ENCODE measurements at places on chromosomes 2 and 18.
A peak's percentile ranks its signal among the peaks of the same experiment; 100 is the strongest.

DNA sequence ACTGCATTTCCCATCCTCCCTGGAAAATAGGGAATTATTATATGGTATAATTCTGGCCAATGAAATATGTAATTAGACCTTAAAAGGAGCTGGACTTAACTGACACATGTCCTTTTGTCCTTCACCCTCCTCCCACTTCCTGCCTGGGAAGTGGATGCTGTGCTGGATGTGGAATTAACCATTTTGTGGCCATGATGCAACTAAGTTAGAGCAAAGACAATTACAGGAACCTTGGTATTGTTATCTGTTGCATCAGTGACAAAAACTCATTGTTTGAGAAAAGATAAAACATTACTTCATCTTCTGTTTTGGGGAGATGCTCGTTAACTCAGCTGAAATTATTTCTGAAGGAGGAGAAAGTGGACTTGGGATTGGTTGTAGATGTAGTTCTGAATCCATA, 227.7 kb upstream of the BOD1L2 start:
- DNase-seq: no peak

DNA sequence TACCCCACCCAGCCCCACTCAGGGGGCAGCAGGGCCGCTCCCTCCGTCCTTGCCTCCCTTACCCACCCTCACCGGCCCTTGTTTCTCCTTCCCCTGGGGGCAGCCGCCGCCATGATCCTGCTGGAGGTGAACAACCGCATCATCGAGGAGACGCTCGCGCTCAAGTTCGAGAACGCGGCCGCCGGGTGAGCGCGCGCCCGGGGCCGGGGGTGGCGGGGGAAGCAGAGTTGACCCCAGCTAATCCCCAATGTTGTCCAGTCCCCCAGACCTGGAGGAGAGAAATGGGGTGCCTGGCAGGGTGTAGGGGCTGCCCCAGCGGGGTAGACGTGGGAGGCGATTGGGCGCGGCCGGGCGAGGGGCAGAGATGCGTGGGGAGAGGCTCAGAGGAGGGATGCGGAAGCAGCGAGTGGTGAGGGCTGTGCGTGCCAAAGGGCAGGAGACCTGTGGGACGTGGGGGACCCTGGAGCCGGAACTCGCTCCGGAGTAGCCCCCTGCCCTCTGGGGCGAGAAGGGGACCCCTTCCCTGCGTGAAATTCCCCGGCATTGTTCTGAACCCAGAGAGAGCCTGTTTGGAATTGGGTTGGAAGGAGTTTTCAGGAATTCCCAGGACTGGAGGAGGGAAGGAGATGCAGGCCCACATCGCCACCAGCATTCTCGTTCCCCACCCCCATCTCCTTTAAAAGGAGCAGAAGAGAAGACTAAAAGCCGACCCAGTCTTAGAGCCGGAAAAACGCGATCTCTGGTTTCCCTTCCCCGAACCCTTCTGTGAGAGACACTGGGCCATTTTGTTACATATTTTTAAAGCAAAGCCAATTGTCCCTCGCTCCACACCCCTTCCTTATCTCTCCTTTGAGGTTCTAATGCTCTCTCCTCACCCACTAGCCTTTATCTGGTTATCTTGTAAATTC, 625 bp downstream of the ARPC2 start:
- DNase-seq: peak; percentile 46

DNA sequence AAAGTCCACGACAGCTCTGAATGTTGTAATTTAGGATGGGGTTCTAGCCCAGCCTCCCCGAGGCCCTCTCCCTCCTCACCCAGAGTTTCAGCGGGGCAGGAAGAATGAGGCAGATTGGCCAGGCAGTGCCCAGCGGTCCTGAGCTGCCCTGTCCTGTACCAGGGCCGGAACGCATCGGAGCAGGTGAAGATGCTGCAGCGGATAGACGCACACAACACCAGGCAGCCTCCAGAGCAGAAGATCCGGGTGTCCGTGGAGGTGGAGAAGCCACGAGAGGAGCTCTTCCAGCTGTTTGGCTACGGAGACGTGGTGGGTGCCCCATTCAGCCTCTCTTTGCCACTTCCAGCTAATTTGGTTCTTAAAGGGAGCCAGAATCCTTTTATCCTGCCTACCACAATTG, 10.8 kb downstream of the KHK start:
- DNase-seq: no peak

- no peak for DNase-seq
These were observed 187.8 kb downstream of the FTCDNL1 start for GRCh38 chr2:199663157-199663556.

DNA sequence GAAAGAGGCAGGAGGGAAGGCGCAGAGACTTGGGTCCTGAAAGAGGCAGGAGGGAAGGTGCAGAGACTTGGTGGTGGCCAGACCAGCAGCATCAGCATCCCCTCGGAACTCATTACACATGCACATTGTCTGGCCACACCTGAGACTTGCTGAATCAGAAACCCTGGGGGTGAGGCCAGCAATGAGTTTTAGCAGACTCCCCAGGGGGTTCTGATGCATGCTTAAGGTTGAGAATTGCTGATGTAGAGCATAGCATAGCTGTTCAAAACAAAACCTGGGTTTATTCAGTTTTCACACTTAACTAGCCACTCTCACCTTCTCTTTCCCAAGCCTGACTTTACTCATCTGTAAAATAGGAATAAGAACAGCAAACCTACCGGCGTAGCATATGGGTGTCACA, 122.9 kb downstream of the MRO start:
- DNase-seq: no peak

DNA sequence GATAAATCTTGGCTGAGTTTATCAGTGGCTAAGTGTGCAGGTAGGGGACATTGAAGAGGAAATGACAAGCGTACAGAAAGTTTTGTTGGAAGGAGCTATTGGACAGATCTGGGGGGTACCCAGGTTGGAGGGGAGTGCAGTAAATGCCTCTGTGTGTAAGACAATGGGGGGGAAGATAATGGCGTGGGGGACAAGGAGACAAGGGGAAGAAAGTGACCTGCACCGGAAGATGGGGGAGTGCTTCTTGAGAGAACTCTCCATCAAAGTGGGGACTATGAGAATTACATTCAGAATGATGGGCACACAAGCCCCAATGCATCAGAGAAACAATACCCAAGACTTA, 190.0 kb downstream of the ALPK2 start:
- DNase-seq: no peak

DNA sequence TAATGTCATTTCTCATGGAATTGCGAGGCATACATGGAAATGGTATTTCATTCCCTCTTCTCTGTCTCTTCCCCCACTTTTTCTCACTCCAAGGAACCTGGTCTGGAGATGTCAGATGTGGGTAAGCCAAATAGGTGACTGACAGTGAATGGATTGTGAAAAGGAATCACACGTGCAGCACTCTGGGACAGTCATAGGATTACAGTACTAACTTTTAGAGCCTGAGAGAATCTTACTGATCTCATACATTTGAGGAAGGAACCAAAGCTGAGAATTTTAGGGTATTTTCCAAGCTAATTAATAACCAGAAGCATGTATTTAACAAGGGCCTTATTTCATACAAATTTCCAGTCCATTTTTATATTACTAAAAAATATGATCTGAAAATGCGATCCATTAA, 58.1 kb upstream of the ERBB4 start:
- DNase-seq: no peak

GRCh38 chr18:22687892-22688680, 245.0 kb upstream of the RBBP8 start:
- DNase-seq: no peak

GRCh38 chr2:96533292-96534073, 3.1 kb upstream of the ARID5A start:
- DNase-seq: no peak

- peak; percentile 93 for DNase-seq
These were observed 134.8 kb downstream of the PRKCE start for GRCh38 chr2:45786030-45786835.

- no peak for DNase-seq
These were observed 37.8 kb downstream of the FAM168B start for GRCh38 chr2:131055169-131056065.

GRCh38 chr2:32068-32467, 14.2 kb downstream of the FAM110C start:
- DNase-seq: no peak

DNA sequence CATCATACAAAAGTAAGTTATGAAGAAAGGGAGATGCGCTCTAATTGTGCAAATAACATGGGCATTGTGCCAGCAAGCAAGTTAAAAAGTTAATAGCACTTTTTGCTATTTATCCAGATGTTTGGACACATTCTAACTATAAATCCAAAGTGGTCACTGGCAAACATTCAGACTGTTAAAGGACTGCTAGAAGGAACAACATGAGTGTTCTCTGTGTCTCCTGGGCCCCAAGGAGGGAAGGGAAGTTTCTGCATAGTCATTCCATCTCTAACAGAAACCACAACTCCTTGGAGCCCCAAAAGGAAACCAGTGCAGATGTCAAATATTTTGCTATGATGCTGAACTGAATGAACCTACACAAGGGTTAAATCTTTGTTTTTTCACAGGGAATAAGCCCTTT, 213.3 kb upstream of the HNRNPA3 start:
- peak; percentile 33 for DNase-seq

- no peak for DNase-seq
These were observed 151.8 kb upstream of the KCTD1 start for GRCh38 chr18:26700201-26700600.

- peak; percentile 85 for DNase-seq
These were observed 2.7 kb downstream of the ID2 start for GRCh38 chr2:8684540-8684877.

- DNase-seq: no peak
These were observed 74.2 kb upstream of the RGPD5 start for GRCh38 chr2:109719871-109720270.

DNA sequence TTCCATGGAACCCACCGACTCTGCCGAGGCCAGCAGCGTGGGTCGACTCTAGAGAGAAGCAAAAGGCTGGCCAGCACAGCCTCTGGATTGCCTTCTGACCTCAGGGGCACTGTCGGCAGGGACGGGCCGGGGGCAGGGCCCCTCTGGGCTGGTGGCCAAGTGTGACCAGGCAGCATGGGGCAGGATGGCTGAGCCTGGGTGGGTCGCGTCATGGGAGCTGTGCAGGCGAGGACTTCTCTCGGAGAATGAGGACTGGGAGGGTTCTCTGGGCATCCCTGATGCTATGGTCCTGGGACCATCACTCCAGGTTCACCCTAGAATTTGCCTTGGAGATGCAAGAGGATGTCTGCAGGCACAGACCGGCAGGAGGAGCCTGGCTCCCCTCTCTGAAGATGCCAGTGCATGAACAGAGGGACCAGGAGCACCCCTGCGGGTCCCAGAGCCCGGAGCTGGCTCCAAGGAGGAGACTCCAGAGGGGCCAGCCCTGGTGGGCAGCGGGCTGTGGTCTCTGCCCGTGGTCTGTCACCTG, 289.2 kb downstream of the NDUFA10 start:
- DNase-seq: no peak

- DNase-seq: no peak
These were observed 11.3 kb upstream of the CHRNA1 start for GRCh38 chr2:174775571-174775980.

DNA sequence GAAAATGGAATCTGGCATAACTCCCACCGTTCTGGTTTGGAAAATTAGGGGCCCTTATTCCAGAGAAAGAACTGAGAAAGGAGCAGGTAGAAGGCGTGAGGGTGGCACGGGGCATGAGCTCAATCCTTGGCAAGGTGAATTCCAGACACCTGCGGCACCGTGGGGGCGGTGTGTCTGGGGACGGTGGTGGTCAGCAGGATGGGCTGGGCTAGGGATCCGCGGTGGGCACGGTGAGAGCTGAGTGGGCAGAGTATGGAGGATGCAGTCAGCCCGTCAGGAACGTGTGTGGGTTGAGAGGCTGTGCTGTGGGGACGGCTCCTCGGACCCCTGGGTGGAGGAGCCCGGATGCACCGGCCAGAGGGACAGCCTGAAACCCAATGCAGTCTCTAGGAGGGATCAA, 61.1 kb downstream of the GNAL start:
- no peak for DNase-seq

All from hematopoietic multipotent progenitor cell treated with erythropoietin and hydrocortisone succinate and interleukin-3 and kit ligand, for 8 days (in vitro differentiated cells).